ENCODE measurements at places on chromosomes 2 and 18.

GRCh38 chr2:29902356-29902755 lies 19.0 kb downstream of the ALK start:
- DNase-seq, result no peak

- DNase-seq, result no peak
Measured at GRCh38 chr2:231672617-231673347, 35.5 kb upstream of the PTMA start.

DNA sequence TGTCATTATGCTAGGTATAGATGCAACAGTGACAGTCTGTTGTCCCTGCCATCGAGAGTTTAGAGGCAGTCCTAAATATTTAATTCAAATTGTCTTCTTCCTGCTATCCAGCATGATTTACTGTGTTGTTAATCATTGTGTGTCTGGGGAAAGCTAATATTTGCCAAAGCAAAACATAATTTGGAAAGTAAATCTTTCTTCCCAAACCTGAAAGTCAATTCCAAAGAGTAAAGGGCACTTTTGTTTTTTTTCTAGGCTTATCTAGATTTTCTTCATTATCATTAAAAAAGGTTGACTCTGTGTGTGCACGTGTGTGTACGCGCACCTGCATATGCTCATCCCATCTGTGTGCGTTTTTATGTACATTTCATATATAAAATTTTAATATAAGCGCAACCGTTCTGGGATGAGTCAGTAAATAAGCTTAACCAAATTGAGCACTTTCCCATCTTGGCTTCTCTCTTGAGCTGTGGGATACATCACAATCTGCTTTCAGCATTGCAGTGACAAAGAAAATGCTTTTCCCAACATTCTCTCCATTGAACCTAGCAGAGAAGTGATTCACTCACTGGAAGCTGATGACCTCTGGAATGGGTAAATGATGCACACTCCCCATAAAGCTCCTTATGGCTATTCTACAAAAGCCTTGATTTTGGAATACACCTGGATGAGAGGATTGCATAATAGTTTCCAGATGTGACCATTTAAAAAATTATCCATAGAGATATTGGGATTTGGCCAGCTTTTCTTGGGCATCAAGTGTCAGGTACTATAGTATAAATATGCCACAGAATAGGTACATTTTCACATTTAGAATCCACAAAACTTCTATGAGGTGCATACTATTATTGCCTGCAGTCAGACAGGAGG lies 488.4 kb downstream of the ADCYAP1 start:
- no peak for DNase-seq

GRCh38 chr18:56245866-56246580 lies 392.4 kb downstream of the TXNL1 start:
- no peak for DNase-seq

DNA sequence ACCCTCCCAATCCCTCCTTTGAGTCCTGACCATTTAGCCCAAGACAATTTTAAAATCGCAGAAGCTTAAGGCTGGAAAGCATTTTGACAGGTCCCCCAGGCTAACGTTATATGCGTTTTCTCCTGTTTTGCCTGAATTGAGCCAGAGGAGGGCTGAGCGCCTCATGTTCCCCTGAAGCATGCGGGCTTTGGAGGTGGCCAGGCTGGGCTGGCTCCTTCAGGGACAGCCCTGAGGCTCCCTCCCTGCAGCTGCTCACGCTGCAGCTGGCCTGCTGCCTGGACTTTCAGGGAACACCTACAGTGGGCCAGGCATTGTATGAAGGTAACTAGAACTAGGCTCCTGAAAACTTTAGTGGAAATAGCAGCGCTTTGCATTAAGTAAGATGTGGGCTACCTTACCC lies 179.2 kb downstream of the ACKR3 start:
- DNase-seq, result peak; percentile 12

- no peak for DNase-seq
Measured at GRCh38 chr2:101127319-101128056, 23.7 kb downstream of the TBC1D8 start.

DNA sequence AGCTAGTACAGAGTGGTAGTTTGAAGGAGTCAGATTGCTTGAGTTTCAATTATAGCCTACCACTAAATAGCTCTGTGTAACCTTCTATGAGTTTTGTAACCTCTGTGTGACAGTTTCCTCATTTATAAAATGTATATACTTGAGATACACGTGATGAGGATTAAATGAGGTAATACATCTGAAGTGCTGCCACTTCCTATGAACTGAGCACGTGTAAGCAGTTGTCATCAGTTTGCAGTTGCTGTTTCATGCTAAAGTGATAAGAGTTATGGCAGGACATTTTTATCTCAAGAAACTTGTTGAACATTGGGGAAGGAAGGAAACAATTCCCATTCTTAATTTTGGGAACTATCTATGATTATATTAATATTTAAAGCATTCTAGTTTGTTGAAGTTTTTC lies 38.5 kb downstream of the CARF start:
- no peak for DNase-seq

- no peak for DNase-seq
Measured at GRCh38 chr2:132757676-132758075, 87.7 kb upstream of the LYPD1 start.

DNA sequence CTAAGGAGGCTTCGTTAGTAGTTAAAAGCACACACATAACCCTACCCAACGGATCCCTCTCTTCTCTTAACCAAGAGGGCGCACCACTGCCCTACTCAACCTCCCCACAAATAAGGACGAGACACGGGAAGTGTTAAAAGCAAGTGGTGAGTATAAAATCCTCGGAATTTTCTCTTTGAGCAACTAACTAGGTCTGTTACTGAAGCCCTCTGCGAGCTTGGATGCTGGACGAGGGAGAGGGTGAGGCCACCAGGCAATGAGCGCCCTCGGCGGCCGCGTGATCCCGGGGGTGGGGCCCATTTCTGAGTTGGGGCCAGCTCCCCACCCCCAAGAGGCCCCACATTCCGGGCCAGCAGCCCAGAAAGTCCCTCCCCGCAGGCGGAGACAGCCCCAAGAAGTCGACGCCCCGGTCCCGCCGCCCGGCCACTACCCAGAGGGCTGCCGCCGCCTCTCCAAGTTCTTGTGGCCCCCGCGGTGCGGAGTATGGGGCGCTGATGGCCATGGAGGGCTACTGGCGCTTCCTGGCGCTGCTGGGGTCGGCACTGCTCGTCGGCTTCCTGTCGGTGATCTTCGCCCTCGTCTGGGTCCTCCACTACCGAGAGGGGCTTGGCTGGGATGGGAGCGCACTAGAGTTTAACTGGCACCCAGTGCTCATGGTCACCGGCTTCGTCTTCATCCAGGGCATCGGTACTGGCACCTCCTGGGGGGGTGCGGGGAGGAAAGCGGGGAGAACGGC lies at the start of gene CYBRD1:
TSS of gene CYBRD1 (plus strand) at position 423 of the 736 bp plus-strand sequence. CDS start at position 495, 72 bp downstream.
- no peak for DNase-seq

- no peak for DNase-seq
Measured at GRCh38 chr2:172088245-172089004, 3.1 kb downstream of the DLX1 start.

DNA sequence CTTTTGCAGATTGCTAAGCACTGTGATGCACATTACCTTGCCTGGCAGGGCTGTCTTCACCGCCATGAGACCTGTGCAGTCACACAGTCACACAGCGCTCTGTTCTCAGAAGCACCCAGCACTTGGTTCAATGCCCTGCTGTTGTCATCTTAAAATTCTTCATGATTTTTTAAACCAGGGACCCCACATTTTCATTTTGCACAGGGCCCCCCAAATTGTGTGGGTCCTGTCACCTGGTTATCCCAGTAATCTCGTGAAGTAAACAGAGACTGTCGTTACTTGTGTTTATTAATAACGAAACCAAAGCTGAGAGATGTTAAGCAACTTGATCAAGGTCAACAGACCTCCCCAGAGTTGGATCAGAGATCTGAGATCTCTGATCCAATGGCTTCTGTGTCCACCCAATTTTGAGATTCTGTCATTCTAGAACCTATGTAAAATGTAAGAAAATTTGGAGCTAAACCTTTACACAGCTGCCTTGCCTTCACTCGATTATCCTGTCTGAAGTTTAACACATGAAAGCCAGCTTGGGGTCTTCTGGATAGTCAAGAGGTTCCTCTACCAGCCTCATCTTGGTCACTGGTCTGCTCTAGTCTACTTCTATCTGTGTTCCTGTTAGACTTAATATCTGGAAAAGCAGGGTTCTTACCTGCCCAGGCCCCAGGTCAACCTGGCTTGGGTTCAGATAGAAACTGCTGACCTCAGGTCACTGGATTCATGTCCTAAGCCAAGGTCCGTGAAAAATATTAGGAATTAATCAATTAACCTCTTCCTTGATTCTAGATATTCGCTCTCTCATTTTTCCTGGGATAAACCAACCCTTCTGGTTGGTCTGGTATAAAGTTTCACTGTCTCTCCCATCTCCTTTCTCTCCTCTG lies 13.7 kb upstream of the TTC39C start:
- no peak for DNase-seq

DNA sequence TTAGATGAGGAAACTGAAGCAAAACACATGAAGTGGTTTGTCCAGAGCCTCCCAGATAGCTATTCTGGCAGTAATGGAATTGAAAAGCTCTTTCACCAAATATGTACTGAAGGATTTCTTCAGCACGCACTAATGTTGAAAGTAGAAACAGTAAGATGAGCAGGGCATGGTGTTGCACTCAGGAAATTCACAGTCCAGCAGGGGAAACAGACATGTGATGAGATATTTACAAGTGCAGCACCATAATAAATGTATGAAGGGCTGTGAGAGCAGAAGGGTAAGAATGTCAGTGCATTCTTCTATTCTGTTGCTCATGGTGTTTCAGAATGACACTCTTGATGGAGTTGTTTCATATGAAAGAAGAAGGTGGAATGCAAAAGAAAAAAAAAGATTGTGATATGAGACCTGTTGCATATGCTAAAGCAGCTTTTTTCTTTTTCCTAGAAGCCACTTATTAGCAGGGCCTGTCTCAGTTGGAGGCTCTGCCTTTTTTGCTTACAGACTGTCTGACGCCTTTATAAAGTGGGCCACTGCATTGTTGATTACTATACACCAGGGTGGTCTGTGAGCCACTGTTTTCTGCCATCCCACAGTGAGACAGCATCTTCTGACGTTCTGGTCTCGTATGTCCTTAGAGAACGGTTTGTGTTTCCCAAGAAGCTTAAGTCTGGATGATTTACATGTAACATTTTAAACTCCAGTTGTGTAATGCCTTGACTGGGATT lies 516.9 kb downstream of the ARHGAP15 start:
- no peak for DNase-seq

DNA sequence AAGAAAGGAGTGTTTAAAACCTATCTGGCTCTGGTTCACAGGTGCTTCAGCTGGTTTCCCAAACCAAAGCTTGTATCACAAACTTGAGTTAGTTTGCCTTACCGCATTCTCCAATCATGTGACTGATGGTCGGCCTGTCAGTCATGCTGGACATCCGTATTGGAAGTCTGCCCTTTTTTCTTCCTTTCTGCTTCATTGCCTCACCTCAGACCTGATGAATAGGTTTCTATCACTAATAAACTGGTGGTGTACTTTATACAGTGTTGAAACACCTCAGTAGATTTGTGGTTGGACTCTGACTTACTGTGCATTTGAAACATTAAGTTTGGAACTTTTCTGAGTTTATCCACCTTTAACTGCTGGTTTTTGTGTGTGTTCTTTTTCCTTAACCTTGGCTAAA lies 84.1 kb downstream of the R3HDM1 start:
- no peak for DNase-seq

- no peak for DNase-seq
Measured at GRCh38 chr2:197517150-197517549, 1.3 kb downstream of the MOB4 start.

DNA sequence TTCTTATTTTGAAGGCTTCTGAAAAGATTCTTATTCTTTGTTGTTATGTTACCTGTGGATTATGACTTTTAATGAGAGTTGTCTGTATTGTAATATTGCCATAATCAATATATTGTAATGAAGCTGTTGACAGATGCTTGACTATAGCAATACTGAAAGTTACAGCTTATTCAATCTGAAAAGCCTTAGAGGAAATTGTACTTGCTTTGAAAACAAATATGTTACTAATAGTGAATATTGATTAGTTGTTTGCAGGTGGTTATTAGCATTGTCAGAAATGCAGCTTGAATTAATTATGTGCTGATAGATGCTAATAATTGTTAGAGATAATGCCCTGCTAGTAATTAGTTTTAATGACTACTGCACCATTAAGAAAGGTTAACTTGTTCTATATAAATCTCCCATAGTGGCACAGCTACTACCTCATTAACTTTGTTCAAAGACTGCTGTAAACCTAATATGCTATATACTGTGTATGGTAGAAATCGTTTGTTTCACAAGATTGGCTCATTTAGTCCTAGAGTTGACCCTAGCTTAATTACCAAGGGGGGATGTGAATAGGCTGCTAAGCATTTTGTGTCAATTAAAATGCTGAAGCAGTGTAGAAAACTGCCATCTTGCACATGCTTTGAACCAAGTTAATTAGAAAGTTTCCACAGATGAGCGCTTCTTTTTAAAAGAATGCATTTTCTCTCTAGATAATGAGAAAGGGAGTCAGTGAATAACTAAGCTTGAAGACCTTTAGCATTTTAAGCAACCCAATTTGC lies 30.5 kb downstream of the SLC39A10 start:
- DNase-seq, result no peak

DNA sequence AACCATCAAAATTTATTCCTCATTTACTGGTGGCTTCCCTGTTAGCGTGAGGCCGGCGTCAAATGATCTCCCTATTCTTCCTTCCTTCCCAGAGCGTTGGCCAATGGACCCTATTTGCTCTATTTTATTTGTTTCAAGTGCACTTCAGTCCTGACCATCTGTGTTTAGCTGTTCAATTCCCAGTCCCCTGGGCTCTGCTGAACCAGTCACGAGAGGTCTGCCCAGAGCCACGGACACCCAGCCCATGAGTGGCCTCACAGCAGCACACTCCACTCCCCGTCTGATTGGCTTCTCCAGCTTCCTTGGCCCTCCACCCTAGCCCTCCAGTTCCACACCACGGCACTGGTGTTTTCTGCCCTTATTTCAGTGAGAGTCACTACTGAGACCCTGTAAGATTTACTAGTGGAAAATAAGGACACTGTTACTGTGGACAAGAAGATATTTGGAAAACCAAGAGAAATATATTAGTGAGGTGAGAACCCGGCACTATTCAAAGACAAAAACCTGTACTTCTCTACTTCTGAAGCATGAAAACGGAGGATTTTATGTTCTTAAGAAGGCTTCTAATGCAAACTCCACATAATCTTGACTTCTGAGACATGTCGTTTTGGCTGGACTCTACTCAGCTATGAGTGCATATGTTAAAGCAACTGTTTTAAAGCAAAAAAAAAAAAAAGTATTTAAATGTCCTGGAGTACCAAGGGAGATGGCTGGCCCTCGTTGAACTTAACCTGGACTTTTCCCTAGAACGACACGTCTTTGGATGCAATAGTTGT lies 86.6 kb downstream of the COL6A3 start:
- peak; percentile 69 for DNase-seq

DNA sequence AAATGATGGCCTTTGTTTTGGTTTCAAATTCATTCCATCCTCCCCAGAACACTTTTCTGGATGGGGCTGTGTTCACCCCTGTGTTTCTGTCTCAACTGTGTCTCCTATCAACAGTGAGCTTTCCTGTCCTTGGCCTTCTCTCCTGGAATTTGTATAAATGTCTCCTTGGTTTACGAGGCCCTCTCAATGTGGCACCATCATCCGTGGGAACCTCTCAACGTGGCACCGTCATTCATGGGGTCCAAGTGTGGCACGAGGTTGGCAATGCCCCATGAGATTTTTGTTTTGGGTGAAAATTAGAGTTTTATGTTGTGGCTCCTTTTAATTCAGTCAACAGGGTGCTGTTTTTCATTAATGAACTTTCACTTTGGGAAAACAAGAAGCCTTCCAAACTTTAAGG lies 280.7 kb upstream of the SALL3 start:
- no peak for DNase-seq

Data from NCI-H1092 treated with DMSO at 0.1 percent for 48 hours (cell line).